Epithelial cell of esophagus (primary cell): ENCODE measurements at places on chromosomes 3 and 15.

- peak; percentile 63 for DNase-seq
Measured at GRCh38 chr3:127019449-127019848, 36.5 kb downstream of the PLXNA1 start.

DNA sequence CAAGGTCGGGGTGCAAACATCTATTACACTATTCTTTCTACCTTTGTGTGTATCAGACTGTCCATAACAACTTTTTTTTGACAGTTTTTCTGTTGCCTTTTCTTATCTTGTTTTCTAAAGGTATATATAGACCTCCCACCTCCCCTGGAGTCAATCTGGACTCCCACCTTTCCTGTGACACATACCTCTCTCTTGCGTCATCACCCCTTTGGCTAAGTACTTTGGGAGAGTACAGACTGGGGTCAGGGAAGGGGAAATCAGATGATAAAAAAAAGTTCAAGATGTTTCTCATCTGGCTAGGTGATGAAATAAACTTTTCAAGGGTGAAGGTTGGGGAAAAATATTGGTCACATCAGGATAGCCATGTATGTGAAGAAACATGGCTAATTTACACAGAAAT lies 17.2 kb downstream of the TSPAN3 start:
- no peak for DNase-seq

DNA sequence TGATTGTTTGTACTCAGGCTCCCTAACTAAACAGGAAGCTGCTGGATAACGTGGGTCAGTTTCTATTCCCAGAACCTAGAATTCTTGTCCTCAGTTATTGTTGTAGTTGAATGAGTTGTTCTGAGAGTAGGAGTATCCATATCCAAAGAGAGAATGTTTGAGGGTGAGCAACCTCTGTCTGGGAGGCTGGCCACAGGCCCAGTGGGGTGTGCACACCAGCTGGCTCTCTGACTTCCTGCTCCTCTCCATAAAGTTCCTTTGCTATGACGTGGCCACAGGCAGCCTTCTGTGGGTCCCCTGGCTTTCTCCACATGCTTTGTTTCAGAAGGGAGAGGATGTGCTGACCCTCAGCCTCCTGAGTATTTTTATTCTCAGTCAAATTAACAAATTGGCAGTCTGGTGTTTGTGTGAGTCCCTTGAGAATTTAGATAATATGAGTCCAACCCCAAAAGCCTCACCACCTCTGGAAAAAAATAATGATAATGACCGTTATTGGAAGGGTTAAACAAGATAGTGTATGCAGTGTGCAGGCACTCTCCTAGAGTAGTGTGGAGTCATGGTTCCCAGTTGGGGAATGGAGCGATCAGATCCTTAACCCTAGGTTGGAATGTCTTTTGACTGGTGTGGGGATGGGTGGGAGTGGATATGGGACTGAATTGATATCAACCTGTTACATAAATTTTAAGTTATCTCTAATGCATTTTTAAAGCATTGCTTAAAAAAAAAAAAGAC lies 47.6 kb upstream of the MED12L start:
- DNase-seq: peak; percentile 74

- DNase-seq: peak; percentile 62
Measured at GRCh38 chr3:23508464-23508863, 297.3 kb upstream of the UBE2E1 start.

- peak; percentile 71 for DNase-seq
Measured at GRCh38 chr3:111539351-111540331, 2.4 kb upstream of the CD96 start.

- no peak for DNase-seq
Measured at GRCh38 chr3:72329354-72329753, 518.9 kb downstream of the SHQ1 start.

GRCh38 chr3:193905541-193906396 lies 230.2 kb upstream of the HES1 start:
- no peak for DNase-seq

DNA sequence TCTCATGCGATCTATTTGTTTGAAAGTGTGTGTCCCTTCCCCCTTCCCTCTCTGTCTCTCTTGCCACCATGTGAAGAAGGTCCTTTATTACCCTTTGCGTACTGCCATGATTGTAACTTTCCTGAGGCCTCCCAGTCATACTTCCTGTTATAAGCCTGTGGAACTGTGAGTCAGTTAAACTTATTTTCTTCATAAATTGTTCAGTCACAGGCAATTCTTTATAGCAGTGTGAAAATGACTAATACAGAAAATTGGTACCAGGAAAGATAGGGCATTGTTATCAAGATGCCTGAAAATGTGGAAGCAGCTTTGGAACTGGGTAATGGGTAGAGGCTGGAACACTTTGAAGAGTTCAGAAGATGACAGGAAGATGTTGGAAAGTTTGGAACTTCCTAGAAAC lies 743.7 kb upstream of the NECTIN3 start:
- peak; percentile 39 for DNase-seq

GRCh38 chr3:195441992-195442572 lies 738 bp downstream of the ACAP2 start:
- peak; percentile 22 for DNase-seq

DNA sequence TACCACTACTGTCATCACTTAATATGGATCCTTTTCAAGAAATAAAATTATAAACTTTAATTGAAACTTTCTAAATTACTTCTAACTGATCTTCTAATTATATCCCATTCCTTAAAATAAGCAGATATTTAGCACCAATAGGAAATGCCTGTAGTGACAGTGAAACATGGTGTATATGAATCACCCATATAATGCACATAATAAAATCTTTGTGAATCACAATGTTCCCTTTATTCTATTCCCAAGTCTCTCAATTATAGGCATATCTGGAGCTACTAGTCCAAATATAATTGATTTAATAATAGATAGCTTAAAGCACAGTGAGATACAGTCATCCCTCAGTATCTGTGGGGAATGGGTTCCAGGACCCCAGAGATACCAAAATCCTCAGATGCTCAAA lies 490.3 kb downstream of the NLGN1 start:
- no peak for DNase-seq

DNA sequence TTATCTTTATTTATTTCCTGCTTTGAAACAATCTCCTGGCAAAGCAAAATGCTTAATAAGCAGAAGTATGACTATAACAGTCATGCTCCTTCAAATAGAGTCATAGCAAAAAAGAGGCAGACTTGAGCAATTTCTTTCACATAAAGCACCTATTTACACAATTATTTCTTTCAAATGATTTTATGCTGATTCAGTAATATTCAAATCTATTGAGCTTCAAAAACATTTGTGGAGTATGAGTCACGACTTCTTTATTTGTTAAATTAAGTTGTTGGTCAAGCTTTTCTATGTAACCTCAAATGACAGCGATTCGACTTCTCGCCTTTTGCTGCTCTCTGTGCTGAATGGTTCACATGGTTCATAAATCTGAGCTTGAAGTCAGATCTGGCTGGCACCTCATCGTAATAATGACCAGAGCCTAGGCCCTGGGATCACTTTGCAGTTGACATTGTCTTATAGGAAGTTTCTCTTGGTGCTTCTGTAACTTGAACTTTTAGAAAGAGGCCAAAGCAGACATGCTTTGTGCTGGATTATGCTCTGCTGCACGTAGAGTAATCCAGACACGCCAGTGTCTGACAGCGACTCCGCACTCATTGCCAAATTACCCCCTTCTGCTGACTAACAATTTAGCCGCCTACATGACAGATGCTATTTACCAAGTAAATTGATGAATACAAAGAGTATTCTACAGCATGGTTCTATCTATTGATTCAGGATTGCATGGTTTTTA lies 139.0 kb downstream of the MCTP2 start:
- peak; percentile 2 for DNase-seq

- DNase-seq: no peak
Measured at GRCh38 chr3:33482111-33482521, 41.9 kb upstream of the UBP1 start.
